Activated CD8-positive, alpha-beta memory T cell treated with anti-CD3 and anti-CD28 coated beads for 4 hours (primary cell): ENCODE measurements at places on chromosomes 12 and 14.

DNA sequence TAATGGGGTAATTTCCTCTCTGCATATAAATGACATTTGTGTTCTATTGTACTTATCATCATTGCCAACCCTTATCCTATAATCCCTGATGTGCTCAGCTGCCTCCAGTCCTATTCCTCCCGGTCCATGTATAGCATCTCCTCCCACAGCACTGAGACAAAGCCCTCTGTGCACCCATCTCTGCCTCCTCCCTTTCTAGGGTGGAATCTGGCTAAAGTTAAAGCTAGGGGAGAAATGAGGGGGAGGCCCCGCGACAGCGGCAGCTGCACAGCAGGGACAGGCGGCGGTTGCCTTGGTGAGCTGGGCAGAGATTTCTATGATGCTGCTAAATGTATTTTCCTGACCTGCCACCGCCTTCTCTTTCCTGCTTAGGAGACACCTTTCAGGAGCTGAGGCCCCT, 12.8 kb upstream of the ZDHHC22 start:
- DNase-seq = no peak

GRCh38 chr14:61192989-61193388, 88.1 kb downstream of the TMEM30B start:
- no peak for DNase-seq

DNA sequence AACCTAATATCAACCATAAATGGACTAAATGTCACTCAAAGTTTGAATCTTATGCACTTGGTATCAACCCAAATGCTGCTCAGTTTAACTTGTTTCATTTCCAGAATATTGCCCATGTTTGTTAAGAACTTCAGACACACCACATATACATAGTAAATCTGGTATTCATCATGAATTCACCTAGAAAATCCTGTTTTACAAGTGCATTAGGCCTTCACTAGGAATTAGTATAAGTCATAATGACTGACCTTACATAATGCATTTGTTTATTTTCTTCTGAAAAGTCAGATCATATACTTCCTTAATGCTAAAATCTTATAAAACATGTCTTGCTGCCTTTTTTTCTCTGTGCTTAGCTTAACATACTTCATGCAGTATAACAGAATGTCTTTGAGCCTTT, 66.1 kb downstream of the ABCD2 start:
- DNase-seq = no peak

- no peak for DNase-seq
These were observed 118.1 kb upstream of the FOXN3 start for GRCh38 chr14:89534902-89535685.

DNA sequence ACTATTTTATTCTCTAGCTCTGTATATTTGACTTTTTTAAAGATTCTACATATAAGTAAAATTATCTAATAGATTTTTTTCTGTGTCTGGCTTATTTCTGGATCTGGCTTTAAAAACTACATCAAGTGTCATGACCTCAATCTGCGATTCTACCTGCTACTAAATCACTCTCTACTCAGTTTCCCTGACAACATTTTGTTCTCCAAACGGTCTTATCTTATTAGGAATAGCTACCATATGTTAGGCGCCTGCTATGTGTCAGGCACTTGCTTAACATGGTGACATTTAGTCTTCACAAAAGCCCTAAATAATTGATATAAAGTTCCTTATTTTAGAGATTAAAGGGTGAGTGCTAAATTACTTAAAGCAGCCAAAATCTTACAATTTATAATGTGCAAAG, 1362.9 kb upstream of the FLRT2 start:
- no peak for DNase-seq

DNA sequence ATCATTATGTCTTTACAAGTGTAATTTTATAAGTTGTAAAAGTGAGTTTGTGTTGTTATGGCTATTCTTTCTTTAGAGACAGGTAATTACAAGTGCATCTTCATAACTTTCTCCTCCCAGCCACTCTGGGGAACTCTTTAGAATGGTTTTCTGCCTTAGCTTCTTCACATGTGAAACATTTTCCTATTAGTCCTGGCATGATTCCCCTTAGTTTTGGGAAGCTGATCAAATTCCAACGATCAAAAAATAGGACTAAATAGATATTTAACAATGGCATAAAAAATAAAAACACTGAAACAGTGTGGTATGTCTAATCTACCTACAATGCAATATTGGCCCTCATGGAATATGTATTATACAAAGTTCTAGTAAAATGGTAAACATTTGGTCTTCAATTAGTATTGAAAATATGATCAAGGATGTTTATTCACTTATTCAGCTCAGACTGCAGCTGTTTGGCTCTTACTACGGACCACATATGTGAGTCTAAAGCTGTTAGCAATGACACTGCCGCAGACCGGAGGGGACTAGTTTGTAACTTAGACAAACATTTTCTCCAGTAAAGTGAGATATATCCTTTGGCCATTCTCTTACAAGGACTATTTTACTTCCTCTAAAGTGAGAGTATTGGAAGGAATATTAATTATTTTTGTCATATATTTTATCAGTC, 890.8 kb upstream of the USP15 start:
- no peak for DNase-seq

DNA sequence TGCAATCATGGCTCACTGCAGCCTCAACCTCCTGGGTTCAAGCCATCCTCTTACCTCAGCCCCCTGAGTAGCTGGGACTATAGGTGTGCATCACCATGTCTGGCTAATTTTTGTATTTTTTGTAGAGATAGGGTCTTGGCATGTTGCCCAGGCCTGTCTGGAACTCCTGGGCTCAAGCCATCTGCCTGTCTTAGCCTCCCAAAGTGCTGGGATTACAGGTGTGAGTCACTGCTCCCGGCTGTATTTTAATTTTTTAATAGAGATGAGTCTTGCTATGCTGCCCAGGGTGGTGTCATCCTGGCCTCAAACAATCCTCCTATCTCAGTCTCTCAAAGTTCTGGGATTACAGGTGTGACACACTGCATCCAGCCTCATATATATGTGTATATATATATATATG, 31.7 kb upstream of the GPRC5A start:
- no peak for DNase-seq

GRCh38 chr12:82625523-82625922, 61.2 kb upstream of the TMTC2 start:
- DNase-seq = no peak

DNA sequence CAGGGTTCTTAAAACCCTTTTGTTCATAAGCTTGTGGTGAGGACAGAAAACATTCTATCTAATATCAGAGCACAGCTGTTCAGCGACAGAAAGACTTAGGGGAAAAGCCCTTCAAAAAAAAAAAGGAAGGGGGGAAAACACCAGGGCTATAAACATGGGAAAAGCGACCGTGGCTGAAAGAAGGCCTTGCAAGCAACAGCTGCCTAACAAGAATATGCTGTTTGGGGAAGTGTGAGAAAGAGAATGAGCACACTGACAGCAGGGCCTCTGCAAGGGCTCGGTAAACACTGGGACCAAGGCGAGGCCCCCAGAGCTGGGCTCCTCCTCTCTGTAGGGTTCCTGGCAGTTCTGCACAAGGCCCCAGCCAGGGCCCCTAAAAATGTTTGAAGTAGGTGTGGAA, 27.4 kb upstream of the CCND2 start:
- DNase-seq = no peak

GRCh38 chr14:22333422-22334274, 255.4 kb downstream of the DAD1 start:
- DNase-seq = no peak

- no peak for DNase-seq
These were observed 40.1 kb upstream of the CISTR start for GRCh38 chr12:53791735-53792326.

DNA sequence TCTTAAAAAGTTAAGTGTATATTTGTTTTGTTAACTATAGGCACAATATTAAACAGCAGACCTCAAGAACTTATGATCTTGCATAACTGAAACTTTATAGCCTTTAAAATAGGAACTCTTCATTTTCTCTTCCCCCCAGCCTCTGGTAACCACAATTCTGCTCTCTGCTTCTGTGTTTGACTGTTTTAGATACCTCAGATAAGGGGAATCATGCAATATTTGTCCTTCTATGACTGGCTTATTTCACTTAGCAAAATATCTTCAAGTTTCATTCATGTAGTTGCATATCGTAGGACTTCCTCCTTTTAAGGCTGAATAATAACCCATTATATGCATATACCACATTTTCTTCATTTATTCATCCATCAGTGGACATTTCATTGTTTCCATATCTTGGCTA, 131.3 kb downstream of the PTPRO start:
- no peak for DNase-seq

GRCh38 chr12:111488271-111488670, 82.5 kb downstream of the SH2B3 start:
- DNase-seq = no peak

GRCh38 chr12:288687-289086, 26.1 kb upstream of the SLC6A13 start:
- DNase-seq = no peak

GRCh38 chr12:50636505-50636904, 127.4 kb upstream of the ATF1 start:
- DNase-seq = no peak

DNA sequence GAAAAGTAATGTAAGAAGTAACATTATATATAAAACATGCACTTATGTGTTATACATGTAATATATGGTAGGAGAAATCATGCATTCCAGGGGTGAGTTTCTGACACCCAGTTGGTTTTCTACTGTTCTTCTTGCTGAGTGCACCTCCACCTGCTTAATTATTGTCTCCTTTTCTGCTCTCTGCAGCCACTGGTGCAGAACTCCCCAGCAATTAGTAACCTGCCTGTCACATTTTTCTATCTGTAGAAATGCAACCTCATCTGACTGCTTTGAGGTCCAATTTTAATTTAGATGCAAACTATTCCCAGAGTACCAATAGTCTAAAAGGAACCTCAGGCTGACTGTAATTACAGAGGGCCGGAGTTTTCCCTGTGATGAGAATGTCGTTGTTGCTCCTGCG, 842.1 kb downstream of the AACS start:
- DNase-seq = no peak

DNA sequence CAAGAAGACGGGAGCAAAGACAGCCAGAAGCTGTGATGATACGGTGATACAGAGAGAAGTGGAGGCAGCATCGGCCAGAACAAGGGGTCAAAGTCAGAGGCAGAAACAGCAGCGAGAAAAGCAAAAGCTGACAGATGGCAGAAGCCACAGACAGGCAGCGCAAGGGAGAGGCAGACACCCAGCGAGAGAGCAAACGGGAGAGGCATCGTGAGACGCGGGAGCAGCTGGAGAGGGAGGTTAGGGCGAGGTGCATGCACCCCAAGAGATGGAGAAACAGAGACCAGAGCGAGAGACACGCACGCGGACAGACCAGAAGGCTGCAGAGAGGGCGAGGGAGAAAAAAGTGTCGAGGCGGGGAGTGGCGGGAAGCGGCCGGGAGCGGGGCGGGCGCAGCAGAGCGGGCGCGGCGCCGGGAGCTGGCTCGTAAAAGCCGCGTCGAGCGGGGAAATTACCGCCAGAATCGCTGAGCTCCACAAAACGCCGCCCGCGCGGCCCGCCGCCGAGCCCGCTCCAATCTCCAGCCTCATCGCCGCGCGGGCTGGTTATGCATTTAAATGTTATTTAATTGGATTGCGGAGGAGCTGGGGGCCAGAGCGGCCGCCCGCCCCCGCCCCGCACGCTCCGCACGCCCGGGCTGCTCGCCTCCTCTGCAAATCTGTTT, 15.6 kb downstream of the SMUG1 start:
- no peak for DNase-seq

GRCh38 chr12:124033859-124034258, 60.8 kb downstream of the ZNF664 start:
- no peak for DNase-seq

DNA sequence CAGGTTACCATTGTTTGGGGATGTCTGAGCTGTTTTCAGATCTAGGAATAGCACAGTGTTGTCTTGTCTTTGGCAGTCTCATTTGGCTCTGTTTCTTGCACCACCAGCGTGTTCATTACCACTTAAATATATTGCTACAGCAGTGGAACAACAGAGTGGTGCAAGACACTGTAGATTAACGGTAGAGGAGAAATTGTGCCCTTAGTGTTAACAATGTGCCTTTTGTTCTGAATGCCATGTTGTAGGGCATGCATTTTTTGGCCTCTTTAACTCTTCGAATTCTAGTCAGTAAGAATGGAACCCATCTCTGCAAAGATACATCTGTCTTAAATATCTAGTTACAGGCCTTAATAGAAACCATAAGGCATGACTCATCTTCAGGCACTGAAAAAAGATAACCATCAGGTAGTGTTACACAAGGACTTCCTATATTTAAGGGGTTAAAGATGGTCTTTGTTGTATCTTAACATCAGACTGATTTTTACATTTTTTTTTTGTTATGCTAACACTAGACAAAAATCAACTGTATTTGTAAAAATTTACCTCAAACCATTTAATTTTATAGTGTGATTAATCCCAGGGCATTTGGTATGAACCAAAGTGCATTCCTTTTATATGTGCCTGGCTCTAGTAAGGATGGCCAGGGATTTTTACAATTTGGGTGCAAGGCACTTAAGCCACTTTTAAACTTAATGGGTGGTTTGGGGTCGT, 12.9 kb downstream of the DYRK2 start:
- no peak for DNase-seq

- DNase-seq = no peak
These were observed 15.8 kb upstream of the VPS33A start for GRCh38 chr12:122282061-122282460.

DNA sequence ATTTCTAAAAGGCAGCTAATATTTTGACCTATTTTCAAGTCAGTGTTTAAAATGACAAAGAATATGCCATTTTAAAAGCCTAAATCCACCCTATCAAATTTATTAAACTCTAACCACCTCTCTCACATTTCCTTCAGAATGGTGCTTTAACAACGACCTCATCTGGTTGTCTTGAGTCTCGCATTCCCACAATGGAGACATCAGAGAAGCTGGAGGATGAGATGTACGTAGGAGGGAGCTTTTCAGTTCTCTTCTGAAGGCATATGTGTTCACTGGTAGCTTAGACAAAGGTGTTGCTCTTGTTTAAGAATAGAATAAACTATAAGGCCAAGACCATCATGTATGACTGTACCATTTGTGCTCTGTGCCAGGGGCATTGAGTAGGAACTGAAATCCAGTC, 82.9 kb downstream of the BCL2L14 start:
- DNase-seq = no peak

- DNase-seq = no peak
These were observed 12.8 kb downstream of the DEGS2 start for GRCh38 chr14:100146531-100147091.

DNA sequence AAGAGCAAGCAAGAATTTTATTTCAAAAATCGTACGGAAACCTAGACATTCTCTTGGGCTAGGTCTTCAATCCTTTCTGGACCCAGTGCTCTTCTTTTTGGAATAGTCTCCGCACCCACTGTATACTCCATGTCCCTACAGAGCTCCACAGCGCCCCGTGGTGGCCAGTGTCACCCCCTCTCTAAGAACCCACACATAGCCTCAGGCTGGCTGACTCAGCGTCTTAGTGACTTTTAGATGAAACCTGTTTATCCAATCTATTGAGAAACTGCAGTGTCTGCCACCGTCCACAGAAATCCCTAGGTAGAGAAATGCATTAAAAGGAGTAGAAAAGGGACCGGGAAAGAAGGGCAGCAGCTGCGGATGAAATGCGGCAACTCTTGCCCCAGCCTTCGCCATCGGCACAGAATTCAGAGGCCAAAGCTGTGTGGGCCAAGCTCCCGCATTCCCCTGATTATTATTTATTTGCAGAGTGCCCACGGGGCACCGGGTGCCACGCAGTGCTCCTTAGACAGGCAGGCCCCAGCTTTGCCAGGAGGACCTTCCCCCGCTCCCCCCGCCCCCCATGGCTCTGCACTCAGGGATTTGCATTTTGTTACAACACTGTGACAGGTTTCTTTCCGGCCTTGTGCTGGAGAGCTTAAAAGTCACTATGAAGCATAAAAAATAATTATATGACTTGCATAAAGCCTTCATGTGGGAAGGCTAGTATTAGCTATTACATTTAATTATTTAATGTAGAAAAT, 170.1 kb upstream of the FKBP4 start:
- DNase-seq = no peak
